Mesothelial cell of epicardium (in vitro differentiated cells): ENCODE measurements at places on chromosomes 7 and 10. TPM values are rescaled to one million over a fixed set of nuclear protein-coding genes. Genes with fewer than 3 reads are reported as not detected.

NEUROD6 gene
- not detected in 3 replicates for total RNA-seq

PNLIP gene
- total RNA-seq: not detected in 3 replicates

LRRC61 gene
- 3.3 to 4.0 TPM (median 3.4 TPM) in 3 replicates for total RNA-seq

GATA3 gene
- total RNA-seq: 59.6 to 67.4 TPM (median 63.6 TPM) in 3 replicates

KLHDC10 gene
- total RNA-seq: 44.4 to 50.4 TPM (median 45.9 TPM) in 3 replicates

DNA sequence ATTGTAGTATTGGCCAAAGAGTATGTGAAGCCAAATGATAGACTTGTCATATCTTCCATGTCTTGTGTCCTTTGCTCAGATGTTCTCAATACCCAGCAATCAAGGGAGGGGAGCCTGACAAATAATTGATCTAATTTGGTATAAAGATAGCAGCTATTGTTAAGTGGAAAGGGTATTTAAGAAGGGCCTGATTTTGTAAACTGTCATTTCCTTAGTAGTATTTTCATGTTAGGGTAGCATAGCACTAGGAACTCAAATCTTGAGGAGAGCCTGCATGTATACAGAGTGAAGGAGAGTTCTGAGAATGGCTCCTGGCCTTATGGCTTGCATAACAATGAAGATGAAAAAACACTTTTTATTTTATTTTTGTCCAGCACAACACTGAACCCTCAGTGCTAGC lies 53.1 kb downstream of the GNAI1 start:
- no peak for DNase-seq

DNA sequence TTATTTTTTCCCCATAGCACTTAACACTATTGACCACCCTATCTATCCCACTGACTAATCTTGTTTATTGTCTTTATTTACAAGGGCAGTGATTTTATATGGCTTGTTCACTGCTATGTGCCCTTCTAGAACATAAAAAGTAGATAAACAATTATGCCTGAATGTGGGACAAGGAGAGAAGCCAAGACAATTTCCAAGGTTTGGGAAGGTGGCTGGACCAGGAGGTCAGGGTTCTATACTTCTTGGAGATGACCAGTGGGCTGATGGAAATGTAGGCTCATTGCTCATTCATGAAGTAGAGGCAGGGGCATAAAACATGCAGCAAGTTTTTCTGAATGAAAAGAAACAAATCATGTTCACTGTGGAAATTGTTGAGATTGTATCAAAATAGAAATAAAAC lies 11.5 kb downstream of the IGFBP3 start:
- no peak for DNase-seq

DNA sequence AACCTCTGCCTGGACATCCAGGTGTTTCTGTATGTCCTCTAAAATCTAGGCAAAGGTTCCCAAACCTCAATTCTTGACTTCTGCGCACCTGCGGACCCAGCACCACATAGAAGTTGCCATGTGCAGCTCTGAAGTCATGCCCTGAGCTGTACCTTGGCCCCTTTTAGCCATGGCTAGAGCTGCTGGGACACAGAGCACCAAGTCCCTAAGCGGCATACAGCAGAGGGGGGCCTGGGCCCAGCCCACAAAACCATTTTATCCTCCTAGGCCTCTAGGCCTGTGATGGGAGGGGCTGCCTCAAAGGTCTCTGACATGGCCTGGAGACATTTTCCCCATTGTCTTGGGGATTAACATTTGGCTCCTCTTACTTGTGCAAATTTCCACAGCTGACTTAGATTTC lies 14.6 kb downstream of the TMEM243 start:
- DNase-seq: no peak

- DNase-seq: no peak
These were observed 163.5 kb upstream of the NEBL start for GRCh38 chr10:21060626-21061025.

DNA sequence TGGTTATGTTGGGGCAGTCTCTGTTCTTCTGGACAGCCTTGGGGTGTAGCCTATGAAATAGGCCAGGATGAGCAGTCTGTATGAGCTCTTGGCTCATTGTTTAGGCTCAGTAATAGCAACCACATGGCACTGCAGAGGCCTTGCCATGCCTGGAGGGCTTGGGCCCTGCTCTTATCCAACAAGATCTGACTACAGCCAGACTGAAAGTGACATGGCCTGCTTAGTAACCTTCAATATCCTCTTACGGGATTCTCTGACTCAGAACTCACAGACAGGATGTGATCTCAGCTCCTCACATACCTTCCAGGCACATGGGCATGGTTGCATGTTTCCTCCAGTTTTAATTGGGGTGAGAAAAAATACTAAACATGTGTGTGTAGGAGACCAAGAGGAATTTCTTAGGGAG lies 289.3 kb downstream of the PTEN start:
- no peak for DNase-seq

- DNase-seq: no peak
These were observed 730.0 kb upstream of the IGFBP3 start for GRCh38 chr7:46651070-46651469.

GRCh38 chr10:124150189-124150806 lies 56.9 kb upstream of the CHST15 start:
- no peak for DNase-seq

DNA sequence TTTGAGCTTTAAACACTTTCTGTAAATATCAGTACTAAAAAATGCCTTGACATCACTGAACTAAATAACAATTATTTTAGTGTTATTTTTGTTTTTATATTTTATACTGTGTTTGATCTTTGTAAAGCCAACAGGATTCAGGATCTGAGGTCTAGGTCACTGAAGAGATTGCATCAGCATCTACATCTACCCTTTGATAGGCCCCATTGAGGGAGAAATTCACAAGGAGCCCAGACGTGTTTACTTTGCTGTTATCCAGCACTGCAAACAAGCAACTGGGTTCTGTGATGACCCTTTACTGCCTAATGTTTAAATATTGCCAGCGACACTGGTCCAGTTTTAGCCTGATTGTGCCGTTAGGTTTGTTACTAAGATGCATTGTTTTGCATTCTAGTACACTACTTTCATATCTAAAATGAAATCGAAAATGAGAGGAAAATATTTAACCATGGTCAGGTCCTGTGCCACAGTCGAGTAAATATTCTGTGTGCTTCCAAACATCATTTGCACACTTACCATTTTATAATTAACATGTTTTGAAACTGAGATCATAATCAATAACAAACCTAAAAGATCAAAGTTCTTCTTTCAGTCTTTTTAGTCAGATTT lies 48.7 kb downstream of the SP8 start:
- DNase-seq: no peak

- DNase-seq: no peak
These were observed 364.7 kb downstream of the CTNNA3 start for GRCh38 chr10:67331121-67331910.

GRCh38 chr7:16657656-16658279 lies 11.8 kb downstream of the BZW2 start:
- no peak for DNase-seq

- DNase-seq: no peak
These were observed 470.2 kb downstream of the PAXIP1 start for GRCh38 chr7:154532771-154533170.
